Right atrium auricular region (tissue), 2 donors: ENCODE measurements at places on chromosomes 11 and 22. TPM values are rescaled to one million over a fixed set of nuclear protein-coding genes. Genes with fewer than 3 reads are reported as not detected.

The C11orf21 gene
- 11.9 TPM for total RNA-seq

The ZNF70 gene
- total RNA-seq, result 5.0 TPM

DNA sequence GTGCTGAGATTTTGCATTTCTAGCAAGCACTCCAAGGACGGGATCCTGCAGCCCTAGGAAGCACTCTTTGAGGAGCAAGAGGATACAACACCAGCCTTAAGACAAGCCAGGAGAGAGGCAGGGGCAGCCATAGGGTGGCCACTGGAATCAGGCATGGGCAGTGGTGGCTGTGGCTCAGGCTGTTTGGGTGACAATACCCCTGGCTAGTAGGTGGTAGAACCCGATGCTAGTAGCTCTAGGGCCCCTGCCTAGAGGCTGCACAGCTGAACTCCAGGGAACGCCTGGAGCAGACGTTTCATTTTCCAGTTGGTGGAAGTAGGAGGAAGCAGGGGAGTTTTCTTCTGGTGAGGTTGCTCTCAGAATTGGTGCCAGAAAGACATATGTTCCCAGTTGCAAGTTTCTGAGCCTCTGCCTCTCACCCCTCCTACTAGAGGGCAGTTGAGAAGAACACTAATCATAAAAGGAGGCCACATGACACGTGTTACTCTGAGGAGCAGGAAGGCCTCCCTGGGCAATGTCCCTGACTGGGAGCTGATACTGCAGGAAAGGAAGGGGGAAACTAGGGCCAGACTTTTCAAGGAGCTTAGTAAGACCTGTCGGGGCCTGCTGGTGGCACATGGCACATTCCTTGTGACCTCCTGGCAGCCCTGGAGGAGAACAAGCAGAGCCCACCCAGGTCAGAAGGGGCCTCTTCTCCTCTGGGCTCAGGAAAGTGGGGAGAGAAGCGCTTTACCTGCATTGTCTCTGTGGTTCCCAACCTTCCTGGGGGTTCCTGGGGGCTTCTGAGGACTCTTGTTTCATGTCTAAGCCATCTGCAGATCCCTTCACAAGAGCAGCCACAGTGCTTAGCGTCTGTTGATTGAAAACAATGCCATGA is 56.6 kb upstream of the DRD2 start:
- no peak for DNase-seq

DNA sequence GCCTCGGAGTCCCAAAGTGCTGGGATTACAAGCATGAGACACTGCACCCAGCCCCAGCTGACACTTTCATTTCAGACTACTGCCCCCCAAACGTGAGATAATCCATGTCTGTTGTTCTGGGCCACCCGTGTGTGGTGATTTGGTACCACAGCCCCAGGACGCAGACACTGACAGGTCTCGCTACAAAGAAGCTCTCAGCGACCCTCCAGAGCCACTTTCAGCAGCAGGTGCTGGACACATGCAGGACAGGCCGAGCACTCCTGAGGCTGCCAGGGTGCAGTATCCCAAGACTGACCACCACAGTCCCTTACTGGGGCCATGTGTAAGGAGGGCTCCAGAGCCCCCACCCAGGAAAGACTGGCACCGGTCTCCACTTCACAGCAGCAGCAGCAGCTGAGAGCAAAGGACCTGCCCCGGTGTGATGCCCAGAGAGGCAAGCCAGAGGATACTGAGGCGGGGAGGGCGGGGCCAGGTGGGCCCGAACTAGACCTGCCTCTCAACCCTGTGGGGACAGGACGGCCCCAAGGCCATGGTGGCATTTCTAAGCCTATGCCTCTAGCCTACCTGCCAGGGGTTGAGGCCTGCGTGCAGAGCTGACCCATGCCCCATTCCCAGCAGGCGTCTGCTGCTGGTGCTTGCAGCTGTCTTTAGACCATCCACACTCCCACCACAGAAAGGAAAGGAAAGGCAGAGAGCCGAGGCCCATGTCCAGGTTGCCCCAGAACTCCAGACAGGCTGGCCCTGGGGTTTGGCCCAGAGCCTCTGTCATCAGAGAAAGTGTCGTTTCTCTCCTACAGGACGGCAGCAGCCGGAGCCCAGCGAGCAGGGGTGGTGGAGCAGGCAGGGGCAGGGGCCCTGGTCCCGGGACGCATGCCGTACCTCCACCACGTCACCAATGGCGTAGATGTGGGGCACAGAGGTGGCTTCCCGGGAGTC is 28.0 kb upstream of the GNB1L start:
- DNase-seq, result no peak

DNA sequence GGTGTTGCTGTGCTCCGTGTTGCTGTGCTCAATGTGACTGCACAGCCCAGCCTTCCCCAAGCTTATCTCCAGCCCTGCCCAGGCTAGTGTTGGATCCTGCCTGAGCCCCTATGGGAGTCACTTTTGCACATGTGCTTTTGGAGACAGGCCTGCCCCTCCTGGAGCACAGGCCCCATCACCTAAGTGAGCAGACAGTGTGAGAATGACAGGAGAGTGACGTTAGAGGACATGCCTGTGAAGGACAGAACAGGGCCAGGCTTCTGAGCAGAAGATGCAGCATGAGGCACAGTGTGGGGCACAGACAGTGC is 36.6 kb upstream of the SUSD2 start:
- no peak for DNase-seq

DNA sequence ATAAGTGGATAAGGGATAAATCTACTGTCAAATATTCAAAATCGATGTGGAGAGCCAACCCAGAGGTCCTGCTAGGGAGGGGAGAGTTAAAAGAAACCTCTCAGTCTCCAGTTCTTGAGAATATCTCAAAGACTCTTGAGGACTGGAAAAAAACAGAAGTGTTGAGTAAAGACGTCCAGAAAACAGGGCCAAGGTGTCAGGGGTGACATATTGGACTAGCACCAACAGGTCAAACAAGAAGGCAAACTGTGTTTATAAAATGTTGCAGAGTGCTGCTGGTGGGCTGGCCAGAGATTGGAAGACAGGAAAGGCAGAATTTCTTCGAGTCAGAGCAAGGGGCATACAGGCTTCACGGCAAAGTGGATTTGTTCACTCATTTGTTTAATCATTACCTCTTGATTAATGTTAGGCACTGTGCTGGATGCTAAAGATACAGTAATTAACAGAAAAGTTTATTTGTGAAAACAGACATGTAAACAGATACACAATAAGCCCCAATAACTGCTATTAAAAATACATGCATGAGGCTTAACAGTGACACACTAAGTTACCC is 33.7 kb upstream of the SMPD1 start:
- no peak for DNase-seq
